Left ventricle myocardium inferior (tissue), 1 donor: ENCODE measurements at places on chromosomes 3 and 15. TPM values are rescaled to one million over a fixed set of nuclear protein-coding genes. Genes with fewer than 3 reads are reported as not detected.

Gene GRK7
- not detected for total RNA-seq

Gene NANOGP8
- not detected for total RNA-seq

Gene SLC9C1
- 1.3 TPM for total RNA-seq

Gene FETUB
- not detected for total RNA-seq

Gene LAMB2
- total RNA-seq: 772 TPM

Gene SPINK8
- not detected for total RNA-seq

Gene C3orf70
- 1.4 TPM for total RNA-seq

Gene PLSCR2
- not detected for total RNA-seq

Gene SCAANT1
- total RNA-seq: not detected

Gene SPESP1
- 7.6 TPM for total RNA-seq

Gene MYO5A
- 6.5 TPM for total RNA-seq

Gene HRG
- total RNA-seq: not detected

Gene GP5
- not detected for total RNA-seq

Gene NR2E3
- not detected for total RNA-seq

Gene SEMA5B
- total RNA-seq: 5.3 TPM

Gene SENP8
- 6.5 TPM for total RNA-seq

Gene EPHA3
- total RNA-seq: 3.5 TPM

Gene PCLAF
- total RNA-seq: 0.58 TPM
